ENCODE measurements at places on chromosomes 1 and 21.

- DNase-seq: no peak
Measured at GRCh38 chr1:233478611-233479010, 135.3 kb upstream of the KCNK1 start.

- no peak for DNase-seq
Measured at GRCh38 chr1:198165927-198166647, 9.3 kb downstream of the NEK7 start.

- no peak for DNase-seq
Measured at GRCh38 chr1:42784547-42784945, 245 bp upstream of the TMEM269 start.

DNA sequence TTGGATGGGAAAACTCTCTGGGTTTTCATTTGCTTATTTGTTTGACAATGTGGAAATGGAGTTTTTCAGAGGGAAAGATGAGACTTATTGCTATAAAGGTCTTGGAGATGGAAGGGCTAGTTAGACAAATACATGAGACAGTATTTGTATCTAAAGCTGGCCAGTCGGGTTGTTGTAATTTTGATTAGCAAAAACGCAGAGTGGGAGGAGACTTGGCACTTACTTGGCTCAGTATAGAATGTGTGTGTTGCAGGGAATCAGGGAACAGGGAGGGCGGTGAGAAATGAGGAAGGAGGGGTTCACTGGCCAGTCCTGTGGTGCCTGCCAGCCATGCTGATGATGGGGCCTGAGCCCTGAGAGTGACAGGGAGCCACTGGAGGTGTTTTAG is 6.0 kb upstream of the FOXE3 start:
- DNase-seq: no peak

DNA sequence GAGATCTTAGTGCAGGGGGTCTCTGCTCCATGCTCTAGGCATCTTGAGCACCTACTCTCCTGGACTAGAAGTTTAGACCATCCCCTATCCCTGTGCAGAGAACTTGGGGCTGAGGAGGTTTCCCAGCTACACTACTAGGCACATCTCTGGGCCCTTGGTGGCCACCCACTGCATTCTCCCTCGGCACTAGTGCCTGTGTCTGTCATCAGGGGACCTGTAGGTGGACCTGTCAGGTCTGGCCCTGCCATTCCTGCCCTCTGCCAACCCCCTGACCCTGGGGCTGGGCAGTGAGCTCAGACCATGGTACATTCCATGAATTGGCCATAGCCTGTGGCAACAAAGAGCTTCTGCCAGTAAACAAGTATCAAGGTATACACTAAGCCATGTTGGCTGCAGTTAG is 269.1 kb downstream of the AKT3 start:
- DNase-seq: no peak

All from putamen (tissue), 1 donor.